K562 (cell line): ENCODE measurements at places on chromosomes 6 and 20. TPM values are rescaled to one million over a fixed set of nuclear protein-coding genes. Genes with fewer than 3 reads are reported as not detected.
A peak's percentile ranks its signal among the peaks of the same experiment; 100 is the strongest.

TOX2 gene
- total RNA-seq = not detected in 2 replicates

SEL1L2 gene
- not detected in 2 replicates for total RNA-seq

DBNDD2 gene
- 36.9 and 43.4 TPM in 2 replicates for total RNA-seq

FAM184A gene
- 9.5 and 13.6 TPM in 2 replicates for total RNA-seq

DHX16 gene
- total RNA-seq = 42.7 and 47.5 TPM in 2 replicates

CLDN20 gene
- not detected in 2 replicates for total RNA-seq

IMPG1 gene
- total RNA-seq = not detected in 2 replicates

CTSZ gene
- 84.7 and 97.7 TPM in 2 replicates for total RNA-seq

SPAG4 gene
- 7.2 and 9.6 TPM in 2 replicates for total RNA-seq

MAPK13 gene
- total RNA-seq = 0.69 and 0.84 TPM in 2 replicates

C20orf141 gene
- not detected in 2 replicates for total RNA-seq

GRCh38 chr6:37850260-37850659 lies 30.7 kb downstream of the ZFAND3 start:
- no peak overlapping the region for H3K4me3 ChIP-seq
- H3K27ac ChIP-seq = no peak overlapping the region
- H3K4me1 ChIP-seq = no peaks in the 10 kb centered on the region
- H3K36me3 ChIP-seq = no peaks in the 10 kb centered on the region

DNA sequence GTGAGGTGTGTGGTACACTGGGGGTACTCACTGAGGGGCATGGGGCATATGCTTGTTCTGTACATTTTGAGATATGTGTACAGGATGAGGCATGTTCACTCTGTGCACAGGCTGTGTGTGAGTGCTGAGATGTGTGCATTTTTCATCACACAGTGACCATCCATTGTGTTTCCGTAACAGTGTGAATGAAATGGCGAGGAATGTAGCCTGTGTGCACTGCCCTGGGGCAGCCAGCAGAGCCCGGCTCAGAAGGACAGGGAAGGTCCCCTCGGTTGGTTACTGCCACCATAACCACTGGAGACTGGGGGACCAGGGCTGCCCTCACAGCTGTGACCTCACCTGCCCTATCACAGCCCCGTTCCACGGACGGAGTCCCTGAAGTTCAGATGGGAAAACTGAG lies 106.2 kb upstream of the MYL9 start:
- H3K27me3 ChIP-seq = peaks cover 55% of the 10 kb centered on the region
- no peaks in the 10 kb centered on the region for H3K36me3 ChIP-seq

- no peak overlapping the region for H3K27ac ChIP-seq
- no peak for DNase-seq
- H3K4me1 ChIP-seq = no peaks in the 10 kb centered on the region
Observed at GRCh38 chr6:142958343-142958742, 13.4 kb upstream of the HIVEP2 start.

- peaks cover 13% of the 10 kb centered on the region for H3K4me1 ChIP-seq
- H3K27me3 ChIP-seq = no peaks in the 10 kb centered on the region
- no peak overlapping the region for H3K4me3 ChIP-seq
- DNase-seq = no peak
- peak overlapping the region; percentile 92 for H3K27ac ChIP-seq
Observed at GRCh38 chr20:1214838-1215261, 11.0 kb upstream of the RAD21L1 start.

DNA sequence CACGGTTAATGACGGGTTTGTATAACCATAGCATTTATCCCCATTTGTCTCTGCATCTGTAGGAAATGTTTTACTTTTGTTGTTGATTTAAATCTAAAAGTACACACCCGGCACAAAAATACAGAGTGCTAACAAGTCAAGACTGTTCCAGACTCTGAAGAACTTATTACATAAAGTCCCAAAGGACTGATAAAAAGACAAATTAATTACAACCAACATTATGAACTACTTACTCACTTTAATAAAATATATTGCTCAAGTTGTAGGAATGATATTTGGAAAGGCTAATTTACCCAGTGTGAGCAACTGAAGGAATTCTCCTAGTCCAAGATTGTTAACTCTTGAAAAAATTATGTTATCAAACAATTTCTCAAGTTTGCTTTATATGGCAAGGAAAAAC lies 115.6 kb downstream of the KIF13A start:
- H3K4me1 ChIP-seq = peaks cover 27% of the 10 kb centered on the region
- H3K36me3 ChIP-seq = peaks cover 5% of the 10 kb centered on the region; the same call in 1 of the 3 replicates
- DNase-seq = no peak
- no peak overlapping the region for H3K27ac ChIP-seq
- no peaks in the 10 kb centered on the region for H3K27me3 ChIP-seq

DNA sequence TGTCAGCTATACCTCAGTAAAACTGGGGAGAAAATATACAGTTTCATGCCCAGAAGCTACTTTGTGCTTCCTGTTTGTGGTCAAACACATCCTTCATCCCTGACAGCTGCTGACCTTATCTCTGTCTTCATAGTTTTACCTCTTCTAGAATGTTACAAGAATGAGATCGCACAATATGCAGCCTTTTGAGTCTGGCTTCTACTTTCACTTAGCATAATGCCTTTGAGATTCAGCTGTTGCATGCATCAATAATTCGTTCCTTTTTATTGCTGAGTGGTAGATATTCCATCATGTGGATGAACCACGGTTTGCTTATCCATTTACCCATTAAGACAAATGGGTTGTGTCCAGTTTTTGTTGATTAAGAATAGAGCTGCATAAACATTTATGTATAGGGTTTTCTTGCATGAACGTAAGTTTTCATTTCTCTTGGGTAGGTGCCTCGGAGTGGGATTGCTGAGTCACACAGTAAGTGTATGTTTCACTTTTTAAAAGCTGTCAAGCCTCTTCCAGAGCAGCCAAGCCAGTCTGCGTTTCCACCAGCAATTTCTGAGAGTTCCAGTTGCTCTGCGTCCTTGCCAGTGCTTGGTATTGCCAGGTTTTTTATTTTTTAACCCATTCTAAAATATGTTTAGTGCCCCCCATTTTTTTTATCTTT lies 86.6 kb upstream of the PAX1 start:
- H3K27ac ChIP-seq = no peak overlapping the region
- H3K27me3 ChIP-seq = no peaks in the 10 kb centered on the region
- no peaks in the 10 kb centered on the region for H3K4me1 ChIP-seq
- peak; percentile 6 for DNase-seq
- no peak overlapping the region for H3K4me3 ChIP-seq
- no peaks in the 10 kb centered on the region for H3K36me3 ChIP-seq

GRCh38 chr6:101451981-101452380 lies 58.5 kb downstream of the GRIK2 start:
- H3K4me3 ChIP-seq = no peak overlapping the region
- H3K27me3 ChIP-seq = no peaks in the 10 kb centered on the region
- H3K36me3 ChIP-seq = no peaks in the 10 kb centered on the region
- no peaks in the 10 kb centered on the region for H3K4me1 ChIP-seq
- no peak for DNase-seq
- no peak overlapping the region for H3K27ac ChIP-seq

- no peaks in the 10 kb centered on the region; the same call in 2 of the 3 replicates for H3K27me3 ChIP-seq
- no peaks in the 10 kb centered on the region for H3K36me3 ChIP-seq
- no peaks in the 10 kb centered on the region for H3K4me1 ChIP-seq
- H3K27ac ChIP-seq = no peak overlapping the region
- H3K4me3 ChIP-seq = no peak overlapping the region
Observed at GRCh38 chr6:125339653-125340052, 37.9 kb upstream of the HDDC2 start.

DNA sequence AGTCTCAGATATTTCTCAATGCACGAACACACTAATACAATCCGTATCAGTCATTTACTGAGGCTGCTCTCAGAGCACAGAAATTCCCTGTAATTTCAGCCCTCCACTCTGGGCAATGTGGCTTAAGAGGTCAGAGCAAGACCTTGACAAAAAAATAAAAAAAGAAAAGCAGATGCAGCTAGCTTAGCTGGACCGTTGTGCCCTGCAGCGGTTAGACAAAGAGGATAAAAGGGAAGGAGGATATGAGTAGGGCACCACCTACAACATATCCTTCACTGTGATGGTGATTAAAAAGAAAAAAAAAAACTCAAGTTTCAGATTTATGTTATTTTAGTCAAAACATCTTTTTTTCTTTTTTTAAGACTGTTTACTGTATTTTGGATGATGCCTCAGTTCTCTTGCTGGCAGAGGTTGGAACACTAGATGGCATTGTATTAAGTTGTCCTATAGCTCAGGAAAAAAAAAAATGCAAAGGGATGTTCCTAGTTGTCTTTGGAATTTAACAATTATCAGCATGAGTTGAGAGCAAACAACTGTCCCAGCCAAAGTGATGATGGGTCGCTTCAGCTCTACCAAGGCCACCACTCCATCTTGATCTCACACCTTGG lies 59.9 kb downstream of the ANKEF1 start:
- H3K27ac ChIP-seq = no peak overlapping the region
- no peak overlapping the region for H3K4me3 ChIP-seq
- H3K36me3 ChIP-seq = no peaks in the 10 kb centered on the region
- no peaks in the 10 kb centered on the region for H3K4me1 ChIP-seq

- H3K27ac ChIP-seq = no peak overlapping the region
- peaks cover 6% of the 10 kb centered on the region; the same call in 1 of the 2 replicates for H3K4me1 ChIP-seq
- H3K4me3 ChIP-seq = no peak overlapping the region
Observed at GRCh38 chr20:21016751-21017150, 89.4 kb downstream of the LINC00237 start.

GRCh38 chr20:33910529-33911327 lies 83.0 kb upstream of the RALY start:
- no peaks in the 10 kb centered on the region for H3K4me1 ChIP-seq
- H3K36me3 ChIP-seq = no peaks in the 10 kb centered on the region
- H3K4me3 ChIP-seq = no peak overlapping the region
- H3K27me3 ChIP-seq = peaks cover 11% of the 10 kb centered on the region
- DNase-seq = no peak
- H3K27ac ChIP-seq = no peak overlapping the region

DNA sequence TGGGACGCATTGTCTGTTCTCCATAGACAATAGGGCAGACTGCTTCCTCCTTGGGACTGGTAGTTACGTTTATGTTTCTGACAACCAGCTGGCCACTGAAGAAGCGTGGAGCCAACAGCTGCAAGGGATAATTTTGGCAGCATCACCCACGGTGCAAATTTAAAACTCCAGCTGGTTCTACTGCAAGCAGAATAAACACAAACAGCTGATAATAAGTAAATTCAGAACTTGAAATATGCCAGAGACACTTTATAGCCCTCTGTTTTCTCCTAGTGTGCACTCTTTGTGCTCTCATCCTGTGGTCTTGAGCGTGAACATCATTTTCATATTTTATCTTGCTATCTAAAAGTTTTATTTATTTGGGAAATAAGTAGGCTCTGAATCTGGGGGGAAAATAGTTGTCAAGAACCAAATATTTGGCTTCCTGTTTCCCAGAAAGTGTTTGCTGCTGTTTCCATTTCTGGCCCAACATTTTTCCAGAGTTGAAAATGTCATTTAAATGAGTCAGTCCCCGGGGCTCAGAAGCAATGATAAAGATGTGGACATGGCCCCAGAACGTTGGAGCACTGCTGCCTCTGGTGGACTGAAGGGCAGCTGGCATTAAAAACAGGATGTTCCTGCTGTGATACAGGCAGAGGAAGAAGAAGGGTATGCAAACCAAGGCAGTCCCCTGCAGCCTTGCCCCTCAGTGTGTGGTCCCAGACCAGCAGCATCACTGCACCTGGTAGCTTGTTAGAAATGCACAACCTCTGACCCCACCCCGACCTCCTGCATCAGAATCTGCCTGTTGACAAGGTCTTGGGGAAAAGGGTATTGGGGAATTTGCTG lies 12.5 kb upstream of the THBD start:
- no peak for DNase-seq
- peaks cover 24% of the 10 kb centered on the region; the same call in 2 of the 3 replicates for H3K4me1 ChIP-seq
- H3K27me3 ChIP-seq = no peaks in the 10 kb centered on the region
- no peaks in the 10 kb centered on the region for H3K36me3 ChIP-seq
- no peak overlapping the region for H3K27ac ChIP-seq

- H3K27me3 ChIP-seq = no peaks in the 10 kb centered on the region
- no peak overlapping the region for H3K27ac ChIP-seq
- DNase-seq = no peak
- H3K4me1 ChIP-seq = no peaks in the 10 kb centered on the region
- no peaks in the 10 kb centered on the region for H3K36me3 ChIP-seq
- H3K4me3 ChIP-seq = no peak overlapping the region
Observed at GRCh38 chr6:48075181-48075580, 35.8 kb downstream of the PTCHD4 start.

DNA sequence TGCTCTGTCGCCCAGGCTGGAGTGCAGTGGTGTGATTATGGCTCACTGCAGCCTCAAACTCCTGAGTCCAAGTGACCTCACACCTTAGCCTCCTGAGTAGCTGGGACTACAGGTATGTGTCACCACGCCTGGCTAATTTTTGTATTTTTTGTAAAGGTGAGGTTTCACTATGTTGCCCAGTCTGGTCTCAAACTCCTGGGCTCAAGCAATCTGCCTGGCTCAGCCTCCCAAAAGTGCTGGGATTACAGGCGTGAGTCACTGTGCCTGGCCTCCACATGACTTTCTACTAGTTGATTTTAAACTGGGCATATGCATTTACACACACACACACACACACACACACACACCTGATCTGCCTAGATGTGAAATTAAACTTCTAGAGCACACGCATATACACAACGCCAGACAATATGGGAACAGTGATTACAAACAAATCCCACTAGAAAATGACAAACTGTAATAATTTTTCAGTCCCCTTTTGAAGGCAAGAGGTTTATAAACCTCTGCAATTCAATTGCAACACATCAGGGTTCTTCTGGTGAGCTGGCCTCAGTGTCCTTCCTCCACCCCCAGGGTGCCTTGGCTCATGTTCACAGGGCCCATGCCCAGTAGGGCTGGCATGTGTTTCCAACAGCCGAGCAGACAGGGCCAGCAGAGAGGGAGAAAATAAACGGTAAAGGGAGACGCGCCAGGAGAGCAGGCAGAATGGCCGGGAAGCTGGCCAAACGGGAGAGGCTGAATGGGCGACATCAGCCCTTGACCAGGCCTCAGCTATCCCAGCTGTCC lies 31.2 kb downstream of the PARD6B start:
- no peaks in the 10 kb centered on the region for H3K36me3 ChIP-seq
- peaks cover 27% of the 10 kb centered on the region for H3K4me1 ChIP-seq
- no peak overlapping the region for H3K4me3 ChIP-seq
- DNase-seq = no peak

- H3K27ac ChIP-seq = no peak overlapping the region
- H3K4me3 ChIP-seq = no peak overlapping the region
Observed at GRCh38 chr6:70380252-70380651, 33.1 kb upstream of the FAM135A start.

- DNase-seq = no peak
- H3K27me3 ChIP-seq = peaks cover 43% of the 10 kb centered on the region
- H3K36me3 ChIP-seq = no peaks in the 10 kb centered on the region
- no peak overlapping the region for H3K4me3 ChIP-seq
Observed at GRCh38 chr6:99605911-99606655, 550 bp upstream of the PRDM13 start.

GRCh38 chr6:40887792-40888340 lies 151.2 kb downstream of the UNC5CL start:
- DNase-seq = no peak
- H3K27ac ChIP-seq = no peak overlapping the region
- H3K4me1 ChIP-seq = no peaks in the 10 kb centered on the region
- H3K36me3 ChIP-seq = no peaks in the 10 kb centered on the region
- H3K27me3 ChIP-seq = peaks cover 16% of the 10 kb centered on the region; the same call in 2 of the 3 replicates

- H3K4me3 ChIP-seq = no peak overlapping the region
- H3K36me3 ChIP-seq = no peaks in the 10 kb centered on the region
- H3K4me1 ChIP-seq = no peaks in the 10 kb centered on the region
- H3K27ac ChIP-seq = no peak overlapping the region
Observed at GRCh38 chr20:11204926-11205768, 531.3 kb upstream of the JAG1 start.
